Placental pericyte (primary cell): ENCODE measurements at places on chromosomes 1 and 21. TPM values are rescaled to one million over a fixed set of nuclear protein-coding genes. Genes with fewer than 3 reads are reported as not detected.

The FAM78B gene
- 0.29 TPM in 1 of 2 replicates, not detected in the other for total RNA-seq

The CTTNBP2NL gene
- 11.4 and 26.8 TPM in 2 replicates for total RNA-seq

The PLPPR4 gene
- under 0.01 and 4.6 TPM in 2 replicates for total RNA-seq

The TGFB2 gene
- 15.2 and 18.6 TPM in 2 replicates for total RNA-seq

The C1orf174 gene
- 24.9 and 42.5 TPM in 2 replicates for total RNA-seq
